Activated naive CD4-positive, alpha-beta T cell treated with anti-CD3 and anti-CD28 coated beads, Interleukin-2, amount 50 U/mL, for 72 hours (primary cell): ENCODE measurements at places on chromosomes 1 and 21. TPM values are rescaled to one million over a fixed set of nuclear protein-coding genes. Genes with fewer than 3 reads are reported as not detected.

The TRIM33 gene
- 45.5 TPM for total RNA-seq

The CLCNKB gene
- total RNA-seq, result not detected

The PAQR6 gene
- 9.5 TPM for total RNA-seq

The RLF gene
- total RNA-seq, result 23.6 TPM

The NHLH1 gene
- total RNA-seq, result 0.68 TPM

The ADGRL2 gene
- total RNA-seq, result not detected

The LAX1 gene
- 12.3 TPM for total RNA-seq

The DARS2 gene
- total RNA-seq, result 31.1 TPM

The FCRLB gene
- not detected for total RNA-seq

The TNFSF4 gene
- total RNA-seq, result 3.0 TPM

The COL16A1 gene
- not detected for total RNA-seq

The ERICH3 gene
- total RNA-seq, result not detected

The FCRL5 gene
- total RNA-seq, result not detected

The TNFRSF9 gene
- 66.8 TPM for total RNA-seq

The NPL gene
- total RNA-seq, result 1.2 TPM

The CRP gene
- not detected for total RNA-seq

The LBR gene
- total RNA-seq, result 161 TPM

The NLRP3 gene
- 1.3 TPM for total RNA-seq

The SLC45A1 gene
- 0.20 TPM for total RNA-seq
